ENCODE measurements at places on chromosomes 13 and 19.
A peak's percentile ranks its signal among the peaks of the same experiment; 100 is the strongest.

DNA sequence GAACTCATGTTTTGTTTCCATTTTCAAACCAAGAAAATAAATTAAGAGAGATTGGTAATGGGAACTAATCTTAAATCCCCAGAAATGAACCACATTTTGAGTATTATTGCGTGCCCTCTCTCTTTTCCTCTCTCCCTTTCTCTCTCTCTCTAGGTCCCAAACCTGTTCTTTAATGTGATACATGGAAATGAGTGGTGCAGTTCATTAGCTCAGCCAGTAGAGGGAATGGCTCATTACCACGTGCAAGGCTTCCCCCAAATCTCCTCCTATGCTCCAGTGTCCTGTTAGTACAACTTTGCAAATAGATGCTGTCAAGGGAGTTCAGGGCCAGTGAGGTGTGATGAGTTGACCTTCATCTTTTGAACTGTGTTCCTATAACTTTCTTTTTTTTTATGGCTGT lies 178.4 kb downstream of the FGF9 start:
- no peak for DNase-seq

DNA sequence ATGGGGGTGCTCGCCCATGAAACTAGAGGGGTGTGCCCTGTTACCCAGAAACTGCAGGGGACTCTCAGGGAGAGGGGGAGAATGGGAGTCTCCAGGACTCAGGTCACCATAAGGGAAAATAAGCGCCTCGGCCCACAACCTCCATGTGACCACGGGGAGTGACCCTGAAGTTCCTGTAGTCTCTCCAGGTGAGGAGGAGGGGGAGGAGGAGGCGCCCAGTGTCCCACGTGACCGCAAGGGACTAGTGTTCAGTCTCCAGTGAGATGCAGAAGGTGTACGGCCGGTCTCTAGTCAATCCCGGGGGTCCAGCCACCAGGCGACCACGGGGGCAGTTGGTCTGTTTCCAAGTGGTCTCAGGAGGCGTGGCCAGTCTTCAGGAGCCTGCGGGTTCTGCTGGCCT lies 16.0 kb downstream of the TM6SF2 start:
- no peak for DNase-seq

DNA sequence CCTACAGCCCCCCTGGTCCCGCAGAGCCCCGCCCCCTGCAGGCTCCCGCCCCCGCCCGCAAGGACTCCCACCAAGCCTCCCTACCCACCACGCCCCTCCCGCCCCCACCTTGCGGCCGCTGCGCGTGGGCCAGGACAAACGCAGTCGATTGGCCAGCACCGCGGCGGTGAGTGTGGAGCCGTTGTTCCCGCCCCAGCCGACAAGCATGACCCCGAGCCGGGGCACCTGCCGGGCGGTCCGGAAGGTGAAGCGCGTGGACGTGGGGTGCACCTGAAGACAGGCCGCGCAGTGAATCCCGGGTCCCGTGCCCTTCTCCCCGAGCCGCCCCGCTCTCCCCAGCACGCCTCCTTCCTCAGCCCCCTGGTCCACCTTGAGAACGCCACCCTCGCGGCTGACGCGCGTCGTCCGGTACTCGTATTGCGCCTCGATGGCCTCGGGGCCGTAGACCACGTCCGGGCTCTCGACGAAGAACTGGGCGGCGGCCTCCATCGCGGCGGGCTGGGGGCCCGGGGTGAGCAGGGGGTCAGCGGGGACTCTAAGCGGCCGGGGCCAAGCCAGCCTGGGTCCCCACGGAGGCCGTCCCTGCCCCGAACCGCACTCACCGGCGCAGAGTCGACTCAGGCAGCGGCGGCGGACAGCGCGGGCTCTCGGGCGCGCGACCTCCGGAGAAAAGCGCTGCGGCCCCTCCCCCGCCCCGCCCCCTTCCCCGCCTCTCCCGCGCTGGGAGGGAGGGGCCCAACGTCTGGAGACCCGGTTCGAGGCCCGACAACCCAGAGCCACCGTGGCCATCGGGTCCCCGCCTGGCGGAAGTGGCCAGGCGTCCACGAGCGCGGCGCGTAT lies at the start of gene ISYNA1:
Gene ISYNA1, minus strand, starts transcription at position 643 of the 840 bp plus-strand sequence. Its CDS starts 154 bp downstream, at position 489.
- DNase-seq, result peak; percentile 61

DNA sequence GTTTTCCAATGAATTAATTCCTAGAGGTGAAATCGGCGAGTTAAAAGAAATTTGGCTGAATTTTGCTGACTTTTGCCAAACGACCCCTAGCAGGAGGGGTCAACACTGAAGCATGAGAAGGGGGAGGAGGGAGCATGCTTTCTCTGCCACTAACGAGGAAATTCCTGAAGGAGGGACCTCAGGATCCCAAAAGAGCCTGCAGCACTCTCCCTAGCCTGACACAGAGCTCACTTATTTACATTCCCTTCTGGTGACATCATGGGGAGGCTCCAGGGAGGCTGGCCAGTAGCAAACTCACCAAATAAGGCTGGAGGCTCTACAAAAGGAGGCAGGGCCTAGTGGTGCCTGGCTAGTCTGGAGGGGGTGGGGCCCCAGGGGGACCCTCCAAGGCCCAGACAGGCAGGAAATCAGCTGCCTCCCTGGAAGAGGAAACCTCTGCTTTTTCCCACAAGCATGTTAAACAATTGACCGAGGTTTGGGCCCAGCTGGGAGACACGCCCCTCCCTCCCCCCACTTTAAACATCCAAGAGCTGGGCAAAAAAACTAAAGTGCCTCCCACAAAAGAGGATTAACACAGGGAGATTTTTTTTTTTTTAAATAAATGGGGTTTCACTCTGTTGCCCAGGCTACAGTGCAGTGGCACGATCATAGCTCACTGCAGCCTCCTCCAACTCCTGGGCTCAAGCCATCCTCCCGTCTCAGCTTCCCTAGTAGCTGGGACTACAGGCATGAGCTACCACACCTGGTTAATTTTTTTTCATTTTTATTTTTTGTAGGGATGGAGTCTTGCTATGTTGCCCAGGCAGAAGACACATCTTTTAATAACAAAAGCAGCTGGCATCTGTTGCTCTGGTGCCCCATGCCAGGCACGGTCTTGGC lies 2.1 kb downstream of the DAPK3 start:
- DNase-seq, result no peak

GRCh38 chr13:50285283-50285682 lies 270.0 kb downstream of the KCNRG start:
- DNase-seq, result no peak

DNA sequence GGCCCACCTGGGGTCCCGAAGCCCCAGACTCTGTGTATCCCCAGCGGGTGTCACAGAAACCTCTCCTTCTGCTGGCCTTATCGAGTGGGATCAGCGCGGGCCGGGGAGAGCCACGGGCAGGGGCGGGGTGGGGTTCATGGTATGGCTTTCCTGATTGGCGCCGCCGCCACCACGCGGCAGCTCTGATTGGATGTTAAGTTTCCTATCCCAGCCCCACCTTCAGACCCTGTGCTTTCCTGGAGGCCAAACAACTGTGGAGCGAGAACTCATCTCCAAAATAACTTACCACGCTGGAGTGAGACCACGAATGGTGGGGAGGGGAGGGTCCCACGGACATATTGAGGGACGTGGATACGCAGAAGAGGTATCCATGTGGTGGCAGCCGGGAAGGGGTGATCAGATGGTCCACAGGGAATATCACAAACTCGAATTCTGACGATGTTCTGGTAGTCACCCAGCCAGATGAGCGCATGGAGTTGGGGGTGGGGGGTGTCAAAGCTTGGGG lies 1.0 kb upstream of the ICAM5 start:
- no peak for DNase-seq

- DNase-seq, result no peak
Measured at GRCh38 chr19:45235485-45235884, 9.7 kb downstream of the EXOC3L2 start.

DNA sequence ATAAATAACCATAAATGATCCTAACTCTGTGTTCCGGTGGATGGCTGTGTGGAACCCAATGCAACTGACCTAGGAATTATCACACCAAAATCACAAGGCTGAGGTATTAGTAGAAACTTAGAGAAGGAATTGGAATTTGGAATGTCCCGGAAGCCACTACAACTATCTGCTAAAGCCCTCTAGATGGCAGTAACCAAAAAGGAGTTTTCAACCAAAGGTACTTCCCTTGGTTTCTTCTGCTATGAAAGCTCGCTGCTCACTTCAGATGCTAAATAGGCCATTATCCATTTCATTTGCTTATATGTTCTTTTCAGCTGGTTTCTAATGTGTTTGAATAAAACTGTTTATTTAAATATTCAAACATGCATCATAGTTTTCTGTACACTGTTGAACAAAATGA lies 1589.1 kb upstream of the SPRY2 start:
- DNase-seq, result no peak

DNA sequence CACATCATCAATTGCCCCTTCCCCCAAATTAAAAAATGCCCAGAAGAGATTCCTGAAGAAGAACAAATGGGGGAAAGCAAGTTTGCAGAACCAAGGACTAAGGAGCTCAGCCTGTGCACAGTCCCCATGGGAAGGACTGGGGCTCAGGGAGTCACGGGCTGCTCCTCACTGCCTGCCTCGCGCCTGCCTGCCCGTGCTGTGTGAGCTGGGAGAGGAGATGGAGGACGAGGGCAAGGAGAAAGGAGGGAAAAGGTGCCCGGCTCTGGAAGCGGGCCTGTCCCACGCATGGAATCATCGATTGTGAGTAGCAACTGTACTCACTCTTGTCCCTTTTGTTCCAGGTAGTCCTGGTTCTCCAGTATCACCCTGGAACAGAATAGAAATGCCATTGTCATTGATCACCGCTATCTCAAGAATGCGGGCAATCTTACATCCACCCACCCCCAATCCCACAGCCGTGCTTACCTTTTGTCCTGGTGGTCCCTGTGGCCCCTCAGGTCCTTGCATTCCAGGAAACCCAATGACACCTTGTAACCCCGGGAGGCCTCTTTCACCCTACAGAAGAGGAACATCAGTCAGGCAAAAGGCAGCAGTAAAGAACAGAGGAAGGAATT lies 93.4 kb downstream of the COL4A1 start:
- no peak for DNase-seq

- DNase-seq, result no peak
Measured at GRCh38 chr13:97148894-97149293, 73.2 kb upstream of the MBNL2 start.
